Suppressor macrophage treated with lipopolysaccharide for 4 hours (primary cell): ENCODE measurements at places on chromosomes 16 and 17.

DNA sequence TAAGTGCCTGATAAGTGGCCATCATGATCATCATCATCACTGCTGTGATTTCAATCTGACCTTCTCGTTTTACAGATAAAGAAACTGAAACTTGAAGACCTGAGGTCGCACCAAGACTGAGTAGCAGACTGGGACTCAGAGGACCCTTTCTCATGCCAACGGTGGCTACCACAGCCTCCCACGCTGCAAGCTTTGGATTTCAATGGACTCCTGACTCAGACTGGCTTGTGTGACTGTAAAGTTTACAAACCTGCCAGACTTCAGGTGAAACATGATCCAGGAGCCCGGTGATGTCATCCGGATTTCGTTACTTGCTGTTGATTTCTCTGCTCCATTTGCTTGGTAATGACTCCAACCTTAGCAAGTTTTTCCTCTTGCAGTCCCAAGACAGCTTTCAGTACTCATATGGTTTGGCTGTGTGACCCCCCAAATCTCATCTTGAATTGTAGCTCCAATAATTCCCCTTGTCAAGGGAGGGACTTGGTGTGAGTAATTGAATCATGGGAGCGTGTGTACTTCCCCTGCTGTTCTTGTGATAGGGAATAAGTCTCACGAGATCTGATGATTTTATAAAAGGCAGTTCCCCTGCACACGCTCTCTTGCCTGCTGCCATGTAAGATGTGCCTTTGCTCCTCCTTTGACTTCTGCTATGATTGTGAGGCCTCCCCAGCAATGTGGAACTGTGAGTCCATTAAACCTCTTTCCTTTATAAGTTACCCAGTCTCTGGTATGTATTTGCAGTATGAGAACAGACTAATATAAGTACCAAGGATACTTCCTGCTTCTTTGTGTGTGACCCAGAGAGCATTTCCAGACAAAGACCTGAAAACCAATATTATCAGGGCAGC lies 26.7 kb upstream of the IRX6 start:
- no peak for DNase-seq

DNA sequence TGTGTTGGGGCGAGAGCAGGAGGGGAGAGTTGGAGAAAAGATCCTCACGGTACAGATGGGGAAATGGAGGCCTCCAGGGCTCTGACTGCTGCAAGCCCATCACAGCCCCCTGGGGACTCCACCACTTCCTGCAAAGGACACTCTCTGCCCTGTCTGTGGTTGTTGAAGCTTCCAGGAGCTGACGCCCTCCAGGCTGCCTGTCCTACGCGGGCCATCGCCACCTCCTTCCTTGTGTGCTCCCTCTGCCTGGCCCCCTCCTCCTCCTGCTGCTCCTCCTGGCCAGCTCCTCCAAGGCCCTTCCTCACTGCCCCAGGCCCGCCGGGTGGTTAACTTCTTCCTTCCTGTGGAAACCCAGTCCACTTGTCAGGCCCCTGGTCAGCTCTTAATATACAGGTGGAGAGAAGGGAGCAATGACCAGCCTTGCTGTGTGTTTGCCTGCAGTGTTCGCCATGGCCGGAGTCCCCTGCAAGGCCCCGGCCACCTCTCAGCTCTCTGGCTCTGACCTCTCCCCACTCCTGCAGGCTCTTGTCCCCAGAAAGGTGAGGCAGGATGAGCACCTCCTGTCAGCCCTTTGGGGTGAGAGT lies 18.4 kb upstream of the STAC2 start:
- DNase-seq, result no peak

- DNase-seq, result peak; percentile 95
These were observed at the start of gene FUS for GRCh38 chr16:31179747-31180459. Gene FUS (plus strand): TSS chr16:31180139. CDS start chr16:31180215, 76 bp downstream.

DNA sequence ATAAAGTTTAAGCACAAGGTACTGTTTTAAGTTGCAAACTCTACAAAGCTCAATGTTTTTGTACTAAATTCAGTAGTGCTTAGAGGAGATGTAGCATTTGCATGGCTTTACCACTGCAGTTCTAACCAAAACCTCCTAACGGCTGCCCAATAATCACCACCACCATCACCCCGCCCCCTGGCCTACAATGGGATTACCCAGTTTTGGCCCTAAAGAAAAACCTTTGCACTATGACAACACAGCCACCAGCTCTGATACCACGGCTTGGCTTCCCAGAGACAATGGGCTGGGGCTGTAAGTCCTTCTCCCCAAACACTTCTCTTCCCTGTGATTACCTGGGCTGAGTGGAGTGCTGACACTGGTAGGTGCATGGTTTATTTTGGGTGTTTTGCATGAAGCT lies 58.4 kb upstream of the MTMR4 start:
- no peak for DNase-seq

- no peak for DNase-seq
These were observed 3.2 kb upstream of the PER1 start for GRCh38 chr17:8155231-8155995.

GRCh38 chr17:80962356-80963329 lies 29.0 kb upstream of the CHMP6 start:
- DNase-seq, result no peak

DNA sequence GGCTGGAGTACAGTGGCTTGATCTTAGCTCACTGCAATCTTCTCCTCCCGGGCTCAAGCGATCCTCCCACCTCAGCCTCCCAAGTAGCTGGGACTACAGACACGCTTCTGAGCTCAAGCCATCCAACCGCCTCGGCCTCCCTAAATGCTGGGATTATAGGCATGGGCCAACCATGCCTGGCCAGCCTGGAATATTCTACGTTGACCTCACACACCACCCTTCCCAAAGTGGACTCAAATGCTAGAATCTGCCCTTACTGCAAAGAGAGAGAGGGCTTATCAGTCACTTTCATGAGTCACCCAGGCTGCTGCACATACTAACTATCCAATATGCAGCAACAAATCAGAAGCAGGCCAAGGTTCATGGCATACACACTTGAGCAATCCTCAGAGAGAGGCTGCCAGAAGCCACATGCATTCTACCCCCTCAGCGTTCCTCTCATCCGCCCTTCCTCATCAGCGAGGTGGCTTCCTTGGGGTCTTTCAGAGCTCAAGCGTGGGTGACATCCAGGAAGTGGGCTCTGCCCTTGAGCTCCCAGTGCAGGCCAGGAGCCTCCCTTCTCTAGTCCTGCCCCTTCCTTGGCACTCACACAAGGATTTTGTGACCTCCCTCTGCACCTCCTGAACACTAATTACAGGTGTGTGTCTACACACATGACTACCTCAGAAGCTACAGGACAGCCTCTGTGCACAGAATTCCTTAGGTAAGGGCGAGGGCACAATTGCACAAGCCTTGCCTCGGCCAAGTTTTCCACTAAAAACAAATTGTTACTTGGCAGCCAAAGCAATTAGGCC lies 24.8 kb upstream of the SIAH1 start:
- DNase-seq, result peak; percentile 79

DNA sequence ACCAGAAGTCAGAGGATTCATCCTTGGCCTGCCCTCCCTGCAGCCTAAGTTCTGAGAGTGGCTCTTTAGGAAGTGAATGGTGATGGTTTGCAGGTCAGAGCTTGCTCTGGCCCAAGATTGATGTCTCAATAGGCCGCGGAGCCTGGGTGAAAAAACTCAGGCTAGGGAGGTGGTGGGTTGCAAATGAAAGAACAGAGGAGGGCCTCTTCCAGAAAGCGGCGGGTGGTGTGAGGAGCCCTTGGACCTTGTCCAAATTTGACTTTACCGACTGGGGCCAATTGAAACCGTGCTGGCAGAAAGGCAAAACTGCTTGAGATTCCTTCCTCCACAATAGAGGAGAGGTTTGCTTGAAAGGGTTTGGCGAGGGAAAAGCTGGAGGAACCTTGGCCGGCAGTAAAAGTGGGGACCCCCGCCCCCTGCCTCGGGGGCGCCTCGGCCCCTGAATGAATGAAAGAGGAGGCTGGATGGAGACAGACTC lies 331.3 kb downstream of the SEC14L1 start:
- DNase-seq, result no peak

DNA sequence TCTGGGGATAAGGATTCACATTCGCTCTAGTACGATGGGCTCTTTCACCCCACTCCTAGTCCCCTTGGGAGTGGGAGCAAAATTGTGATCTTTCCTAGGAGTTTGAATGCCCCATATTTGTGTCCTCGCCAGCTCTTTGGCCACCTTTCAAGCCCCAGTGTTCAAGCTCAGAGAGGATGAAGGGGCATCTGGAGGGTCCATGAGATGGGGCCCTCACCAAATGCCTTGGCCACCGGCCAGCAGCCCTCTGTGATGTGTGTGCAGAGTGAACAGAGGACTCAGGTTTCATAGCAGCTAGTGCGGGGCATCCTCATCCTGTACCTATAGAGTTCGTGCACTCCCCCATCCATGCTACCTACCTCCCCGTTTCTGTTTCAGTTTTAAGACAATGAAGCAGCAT lies 140.6 kb downstream of the RAB11FIP4 start:
- no peak for DNase-seq

DNA sequence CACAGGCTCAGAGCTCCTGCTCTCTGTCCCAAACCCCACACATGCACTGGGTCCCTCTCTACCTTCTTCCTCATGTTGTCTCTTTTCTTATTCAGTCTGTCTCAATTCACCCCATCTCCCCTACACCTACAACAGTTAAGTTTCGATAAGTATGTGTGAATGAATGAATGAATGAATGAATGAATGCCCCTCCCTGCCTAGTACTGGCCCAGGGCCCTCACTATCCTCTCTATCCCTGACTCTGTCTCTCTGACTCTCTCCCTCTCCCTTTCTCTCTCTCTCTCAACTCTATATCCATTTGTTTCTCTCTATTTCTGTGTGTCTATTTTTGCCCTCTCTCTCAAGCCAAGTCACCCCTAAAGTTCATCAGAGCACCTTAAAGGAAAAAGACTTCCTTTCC lies 6.7 kb upstream of the KRT9 start:
- no peak for DNase-seq

- DNase-seq, result no peak
These were observed 9.1 kb downstream of the PSMB3 start for GRCh38 chr17:38761612-38762011.

DNA sequence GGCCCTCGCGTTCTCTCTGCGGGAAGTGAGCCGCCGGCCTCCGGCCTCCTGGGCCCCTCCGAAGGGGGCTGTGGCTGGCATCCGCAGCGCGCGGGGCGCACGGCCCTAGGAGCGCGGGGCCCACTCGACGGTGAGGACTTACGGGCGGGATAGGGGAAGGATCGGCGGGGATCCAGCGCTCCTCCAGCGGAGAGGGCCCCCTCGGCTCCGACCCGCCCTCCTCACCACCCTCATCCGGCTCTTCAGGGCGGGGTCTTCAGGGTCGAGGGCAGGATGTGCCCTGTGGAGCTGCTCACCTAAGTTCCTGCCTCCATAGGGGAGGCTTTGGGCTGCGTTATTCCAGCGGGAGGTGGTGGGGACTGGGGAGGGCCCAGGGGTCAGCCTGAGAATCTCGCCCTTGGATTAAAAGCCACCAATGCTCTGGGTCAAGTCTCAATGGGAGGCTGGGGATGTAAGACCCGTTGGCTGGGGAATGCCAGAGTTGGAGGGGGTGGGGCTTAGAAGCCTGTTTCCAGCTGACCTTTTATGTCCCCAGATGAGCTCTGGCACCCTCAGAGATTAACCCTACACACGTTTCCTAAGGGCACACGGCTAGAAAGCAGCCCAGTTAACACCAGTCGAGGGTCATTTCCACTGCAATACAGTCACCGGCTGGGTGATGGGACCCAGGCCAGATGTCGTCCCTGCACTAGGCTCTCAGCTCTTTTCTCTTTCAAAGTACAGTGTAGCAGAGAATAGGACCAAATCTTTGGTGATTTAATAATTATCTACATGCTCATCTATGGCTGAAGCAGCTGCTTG lies 13.4 kb downstream of the TBX2 start:
- DNase-seq, result no peak

- no peak for DNase-seq
These were observed 12.7 kb upstream of the CHD3 start for GRCh38 chr17:7875804-7876370.

DNA sequence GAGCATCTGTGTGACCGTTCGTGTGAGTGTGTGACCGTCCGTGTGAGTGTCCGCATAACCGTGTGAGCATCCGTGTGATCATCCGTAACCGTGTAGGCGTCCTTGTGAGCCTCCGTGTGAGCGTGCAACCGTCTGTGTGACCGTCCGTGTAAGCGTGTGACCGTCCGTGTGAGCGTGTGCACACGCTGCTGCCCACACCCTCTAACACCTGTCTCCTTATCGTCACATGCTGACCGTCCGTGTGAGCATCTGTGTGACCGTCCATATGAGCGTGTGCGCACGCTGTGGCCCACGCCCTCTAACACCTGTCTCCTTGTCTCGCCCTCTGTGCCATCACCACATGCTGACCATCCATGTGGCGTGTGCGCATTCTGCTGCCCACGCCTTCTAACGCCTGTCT lies 31.1 kb downstream of the NME3 start:
- DNase-seq, result no peak

GRCh38 chr16:25875956-25876598 lies 184.3 kb downstream of the HS3ST4 start:
- no peak for DNase-seq

DNA sequence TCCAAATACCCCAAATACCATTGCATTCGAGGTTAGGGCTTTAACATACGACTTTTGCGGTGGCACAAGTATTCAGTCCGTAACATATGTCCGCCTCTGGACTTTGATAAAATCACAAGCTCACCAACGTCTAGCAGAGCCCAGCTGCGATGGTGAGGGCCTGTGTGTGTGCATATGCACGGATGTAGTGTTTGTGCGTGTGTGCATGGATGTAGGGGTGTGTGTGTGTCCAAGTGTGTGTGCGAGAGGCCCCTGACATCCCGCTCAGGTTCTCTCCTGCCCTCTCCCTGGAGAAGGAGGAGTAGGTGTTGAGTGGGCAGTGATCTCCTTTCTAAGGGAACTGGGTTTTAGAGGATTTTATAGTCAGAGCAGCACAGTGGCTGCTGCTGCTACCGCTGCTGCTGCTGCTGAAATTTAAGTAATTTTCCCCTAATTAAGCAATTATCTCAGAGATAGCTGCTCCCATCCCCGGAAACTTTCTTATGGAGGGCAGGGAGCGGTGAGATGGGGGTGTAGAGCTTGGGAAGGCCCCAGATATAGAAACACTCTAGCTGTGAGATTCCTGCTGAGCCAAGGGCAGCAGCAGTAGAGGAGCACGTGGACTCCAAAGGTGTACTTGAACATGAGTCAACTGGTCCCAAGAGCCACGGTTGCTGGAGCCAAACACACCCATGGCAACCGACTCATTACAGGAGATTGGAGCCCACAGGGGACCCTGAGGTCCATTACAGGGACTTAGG lies 121.7 kb upstream of the SDK2 start:
- DNase-seq, result no peak
